ENCODE measurements at places on chromosomes 2 and 18.

GRCh38 chr2:70078384-70078783 is 8.9 kb upstream of the PCBP1 start:
- no peak for DNase-seq

GRCh38 chr2:157125685-157126084 is 131.8 kb upstream of the GALNT5 start:
- no peak for DNase-seq

- DNase-seq, result no peak
Observed at GRCh38 chr2:218010984-218011652, 8.3 kb upstream of the TNS1 start.

GRCh38 chr18:55322178-55322735 is 265.7 kb downstream of the TCF4 start:
- peak; percentile 96 for DNase-seq

GRCh38 chr18:34661464-34662087 is 48.5 kb upstream of the DTNA start:
- DNase-seq, result peak; percentile 64

GRCh38 chr2:3608373-3609278 is 13.7 kb downstream of the COLEC11 start:
- no peak for DNase-seq

DNA sequence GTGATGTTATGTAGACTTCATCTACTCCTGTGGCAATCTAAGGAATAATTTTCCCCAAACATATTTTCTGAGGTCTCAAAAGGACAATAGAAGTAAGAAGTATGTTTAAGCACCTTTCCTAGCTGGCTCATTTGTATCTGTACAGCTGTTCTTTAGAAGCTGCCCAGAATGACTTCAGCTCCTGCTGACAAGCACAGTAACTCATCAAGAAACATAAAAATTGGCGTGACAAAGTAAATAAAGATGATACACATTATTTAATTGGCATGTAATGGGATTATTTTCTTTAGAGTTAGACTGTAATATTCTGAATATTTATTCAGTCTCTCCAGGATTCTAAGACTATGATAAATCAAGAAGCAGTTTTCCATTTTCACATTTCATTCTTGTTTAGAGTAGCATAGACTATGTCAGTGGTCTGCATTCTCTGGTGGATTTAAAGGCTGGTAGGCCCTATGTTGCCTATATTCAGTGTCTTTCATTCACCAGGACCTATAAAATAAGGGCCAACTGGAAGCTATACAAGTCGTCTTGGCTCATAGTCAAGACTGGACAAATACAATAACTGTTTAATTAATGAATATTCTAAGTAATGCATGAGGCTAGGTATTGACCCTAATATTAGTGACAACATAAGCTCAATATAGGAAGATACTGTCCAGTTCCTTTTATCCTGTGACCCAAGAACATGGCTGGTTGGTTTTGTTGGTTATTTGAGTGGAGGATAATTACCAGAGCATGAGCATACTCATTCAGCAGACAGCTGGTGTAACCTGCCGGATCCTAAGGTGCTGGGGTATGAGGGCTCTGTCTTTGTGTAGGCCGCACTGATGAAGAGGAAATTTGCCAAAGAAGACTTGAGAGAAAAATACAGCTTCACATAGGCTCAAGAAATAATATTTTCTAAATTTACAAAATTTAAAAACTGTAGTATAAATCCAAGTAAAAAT is 107.0 kb downstream of the PDE1A start:
- DNase-seq, result peak; percentile 35

- DNase-seq, result no peak
Observed at GRCh38 chr18:8562919-8563318, 46.3 kb upstream of the RAB12 start.

DNA sequence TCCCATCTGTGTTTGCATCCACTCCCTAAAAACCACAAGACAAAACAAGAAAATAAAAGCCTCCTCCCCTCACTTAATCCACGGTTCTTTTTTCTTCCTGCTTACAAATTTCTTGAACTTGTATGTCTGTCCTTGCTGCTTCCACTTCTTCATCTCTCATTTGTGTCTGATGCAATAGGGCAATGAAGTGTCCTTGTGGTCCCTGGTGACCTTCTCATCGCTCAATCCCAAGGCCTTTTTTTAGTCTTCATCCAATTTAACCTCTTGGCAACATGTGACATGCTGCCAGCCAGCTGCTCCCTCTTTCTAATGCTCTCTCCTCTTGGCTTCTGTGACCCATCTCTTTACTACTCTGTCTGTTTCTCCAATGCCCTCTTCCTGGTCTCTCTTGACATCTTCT is 87.6 kb downstream of the SEMA4F start:
- DNase-seq, result no peak

GRCh38 chr2:236749346-236749745 is 179.7 kb downstream of the ACKR3 start:
- peak; percentile 24 for DNase-seq

- peak; percentile 98 for DNase-seq
Observed at GRCh38 chr18:3652380-3653262, 202.6 kb downstream of the TGIF1 start.

- DNase-seq, result no peak
Observed at GRCh38 chr18:36736094-36736493, 92.7 kb downstream of the TPGS2 start.

DNA sequence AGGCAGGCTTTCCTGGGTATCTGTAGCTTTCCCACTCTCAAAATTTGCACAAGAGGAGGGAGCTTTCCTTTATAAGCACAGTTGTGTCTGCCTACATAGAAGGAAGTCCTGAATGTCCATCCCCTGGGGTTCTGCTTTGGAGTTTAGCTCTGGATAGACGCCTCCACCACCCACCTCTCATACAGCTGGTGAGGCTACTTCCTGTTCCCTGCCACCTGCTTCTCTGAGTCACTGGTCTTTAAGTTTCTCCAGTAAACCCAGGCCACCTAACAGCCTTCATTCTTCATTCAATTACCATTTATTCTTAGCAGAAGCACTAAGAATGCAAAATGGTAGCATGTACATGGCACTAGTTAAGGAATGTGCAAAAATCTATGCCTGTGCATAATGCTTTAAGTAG is 407.8 kb downstream of the CDH2 start:
- no peak for DNase-seq

DNA sequence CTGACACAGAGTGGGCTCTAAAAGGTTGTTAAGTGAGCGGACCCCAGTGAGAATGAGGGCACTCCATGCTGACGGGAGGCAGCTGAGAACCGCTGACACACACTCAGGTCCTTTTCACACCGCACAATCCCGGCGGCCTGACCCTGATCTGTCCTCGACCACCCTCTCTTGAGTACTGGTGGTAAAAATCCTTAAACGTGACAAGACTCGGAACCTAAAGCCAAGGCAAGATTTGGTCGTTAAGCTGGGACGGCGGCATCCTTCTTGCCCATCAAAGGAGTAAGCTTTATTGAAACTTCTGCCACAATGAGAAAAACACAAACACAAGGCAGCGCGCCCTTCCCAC is 569 bp downstream of the TMX3 start:
- no peak for DNase-seq

DNA sequence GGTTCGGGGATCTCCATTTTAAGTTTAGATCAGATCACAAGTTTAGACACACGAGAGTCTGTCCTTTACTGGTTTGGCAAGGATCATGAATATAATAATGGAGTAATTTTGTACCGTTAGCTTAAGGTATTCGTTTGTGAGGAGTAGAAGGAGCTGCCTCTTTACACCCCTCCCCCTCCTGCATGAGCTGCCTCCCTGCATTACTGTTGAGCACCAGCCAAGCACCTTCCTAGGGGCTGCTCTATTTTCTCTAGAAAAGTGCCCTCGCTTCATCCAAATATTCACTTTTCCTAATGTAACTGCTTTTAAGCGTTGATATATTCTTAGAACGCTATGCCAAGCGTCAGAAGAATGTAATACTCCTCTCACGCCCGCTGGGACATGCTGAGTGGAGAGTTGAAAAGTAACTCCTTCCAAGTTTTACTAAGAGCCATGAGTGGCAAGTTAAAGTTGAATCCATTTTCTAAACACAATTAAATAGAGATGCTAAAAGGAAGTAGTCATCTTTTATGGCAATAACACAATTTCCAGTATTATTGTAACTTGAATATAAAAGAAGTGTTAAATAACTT is 25.4 kb upstream of the SCN7A start:
- no peak for DNase-seq

DNA sequence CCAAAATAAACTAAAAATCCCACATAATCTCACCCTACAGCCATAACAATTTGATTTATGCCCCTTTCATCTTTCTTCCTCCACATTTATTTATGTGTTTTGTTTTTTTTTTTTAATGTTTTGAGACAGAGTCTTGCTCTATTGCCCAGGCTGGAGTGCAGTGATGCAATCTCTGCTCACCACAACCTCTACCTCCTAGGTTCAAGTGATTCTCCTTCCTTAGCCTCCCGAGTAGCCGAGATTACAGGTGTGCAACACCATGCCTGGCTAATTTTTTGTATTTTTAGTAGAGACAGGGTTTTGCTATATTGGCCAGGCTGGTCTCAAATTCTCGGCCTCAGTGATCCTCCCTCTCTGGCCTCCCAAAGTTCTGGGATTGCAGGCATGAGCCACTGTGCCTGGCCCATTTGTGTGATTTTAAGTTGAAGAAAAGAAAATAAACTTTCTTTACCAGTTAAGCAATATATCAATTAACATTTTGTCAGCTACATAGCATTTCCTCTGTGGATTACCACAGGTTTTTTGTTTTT is 35.9 kb upstream of the LPIN2 start:
- no peak for DNase-seq

DNA sequence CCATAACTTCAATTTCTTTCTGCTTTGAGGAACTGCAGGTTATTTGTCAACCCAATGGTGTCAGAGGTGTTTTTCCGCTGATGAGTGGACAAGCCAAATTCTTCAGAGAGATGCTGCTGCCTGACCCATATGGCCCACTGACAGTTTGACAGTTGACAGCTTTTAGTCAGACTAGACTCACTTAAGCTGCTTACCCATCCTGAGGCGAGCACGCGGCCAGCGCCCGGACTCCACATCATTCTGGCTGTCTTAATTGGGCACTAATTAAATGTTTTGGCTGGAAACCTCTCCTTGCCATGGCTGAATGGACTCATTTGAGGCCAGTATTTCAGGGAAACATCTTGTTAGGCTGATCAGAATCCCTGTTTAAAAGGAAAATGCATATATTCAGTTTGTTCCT is 316.1 kb upstream of the FANCL start:
- DNase-seq, result no peak

GRCh38 chr2:107094450-107094986 is 208.6 kb upstream of the ST6GAL2 start:
- DNase-seq, result no peak

DNA sequence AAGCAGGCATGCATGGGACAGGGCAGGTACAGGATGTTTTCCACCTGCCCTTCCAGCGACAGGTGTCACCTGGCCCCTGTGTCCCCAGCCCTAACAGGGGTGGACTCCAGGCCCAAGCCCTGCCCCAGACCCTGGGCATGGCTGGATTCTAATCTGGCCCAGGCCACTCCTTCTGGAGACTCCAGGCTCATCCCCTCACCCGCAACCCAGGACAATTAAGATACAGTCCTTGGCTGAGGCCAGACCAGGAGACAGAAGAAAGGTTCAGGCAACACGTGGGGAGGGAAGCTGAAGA is 9.5 kb downstream of the BIN1 start:
- DNase-seq, result no peak

- no peak for DNase-seq
Observed at GRCh38 chr18:22355598-22355997, 62.1 kb downstream of the CTAGE1 start.

DNA sequence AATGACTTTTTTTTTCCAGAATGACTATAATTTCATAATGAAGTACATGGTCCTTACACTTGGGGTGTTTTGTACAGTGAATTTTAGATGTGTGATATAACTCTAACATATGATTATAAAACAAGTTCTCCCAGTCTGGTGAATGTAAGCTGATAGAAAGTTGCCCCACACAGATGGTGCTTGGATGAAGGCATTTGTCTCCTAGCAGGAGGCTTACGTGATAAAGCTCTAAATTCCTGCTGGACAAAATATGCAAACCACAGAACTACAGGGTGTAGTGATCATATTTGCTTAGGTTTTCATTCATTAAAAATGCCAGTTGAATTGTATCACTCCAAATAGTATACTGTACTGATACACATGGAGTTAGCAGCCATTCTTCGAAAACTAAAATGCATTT is 85.5 kb downstream of the DSC3 start:
- DNase-seq, result no peak

GRCh38 chr2:191789796-191790195 is 57.1 kb downstream of the CAVIN2 start:
- no peak for DNase-seq

DNA sequence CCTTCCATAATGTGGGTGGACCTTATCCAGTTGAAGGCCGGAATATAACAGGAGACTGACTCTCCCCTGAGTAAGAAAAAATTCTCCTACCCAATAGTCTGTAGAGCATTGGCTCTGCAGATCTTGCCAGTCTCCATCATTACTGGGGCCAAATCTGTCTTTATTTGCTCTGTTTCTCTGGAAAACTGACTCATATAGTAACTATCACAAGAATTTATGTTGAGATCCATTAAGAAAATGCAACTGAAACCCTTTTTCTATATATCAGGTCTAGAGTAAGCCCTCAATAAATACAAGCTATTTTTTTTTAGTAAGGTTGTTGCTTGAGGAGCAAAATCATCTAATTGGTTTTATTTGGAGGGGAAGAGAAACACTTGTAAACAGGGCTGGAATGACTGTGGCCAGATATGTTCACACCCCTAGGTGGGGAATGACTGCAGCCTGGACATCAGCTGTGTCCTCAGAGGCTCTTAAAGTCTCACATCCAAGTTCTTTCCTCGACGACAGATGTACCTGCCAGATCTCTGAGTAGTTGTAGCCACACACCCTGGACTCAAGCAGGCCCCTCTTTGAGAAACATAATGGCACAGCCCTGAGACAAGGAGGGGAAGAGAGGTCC is 339.7 kb downstream of the TNS1 start:
- DNase-seq, result peak; percentile 79

DNA sequence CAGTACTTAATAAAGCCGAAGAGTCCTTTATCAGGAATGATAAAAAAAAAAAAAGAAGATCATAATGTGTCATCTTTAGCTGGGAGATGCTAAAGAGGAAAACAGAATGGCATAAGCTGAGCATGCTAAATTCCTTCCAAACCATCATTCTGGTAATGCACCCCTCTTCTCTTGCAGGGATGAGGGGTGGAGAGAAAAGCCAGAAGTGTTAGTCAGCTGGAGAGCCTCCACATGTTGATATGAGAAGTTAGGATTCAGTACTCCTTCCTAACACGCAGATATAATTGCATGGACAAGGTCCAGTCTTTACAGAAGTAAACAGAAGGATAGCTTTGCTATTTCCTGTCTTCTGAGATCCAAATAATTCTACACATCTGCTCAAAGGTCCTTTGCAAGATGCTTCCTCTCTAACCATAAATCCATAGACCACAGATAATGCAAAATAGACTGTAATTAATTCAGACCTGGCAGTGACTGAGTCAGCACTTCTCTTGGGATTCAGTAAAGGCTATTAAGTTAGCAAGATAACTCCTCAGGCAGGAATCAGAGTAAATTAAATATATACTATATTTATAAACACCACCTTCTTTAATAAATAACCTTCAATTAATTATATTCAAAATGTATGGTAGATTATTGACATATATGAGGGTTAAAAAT is 930.0 kb upstream of the KLHL29 start:
- DNase-seq, result no peak
